ENCODE measurements at places on chromosomes 2 and 18.

DNA sequence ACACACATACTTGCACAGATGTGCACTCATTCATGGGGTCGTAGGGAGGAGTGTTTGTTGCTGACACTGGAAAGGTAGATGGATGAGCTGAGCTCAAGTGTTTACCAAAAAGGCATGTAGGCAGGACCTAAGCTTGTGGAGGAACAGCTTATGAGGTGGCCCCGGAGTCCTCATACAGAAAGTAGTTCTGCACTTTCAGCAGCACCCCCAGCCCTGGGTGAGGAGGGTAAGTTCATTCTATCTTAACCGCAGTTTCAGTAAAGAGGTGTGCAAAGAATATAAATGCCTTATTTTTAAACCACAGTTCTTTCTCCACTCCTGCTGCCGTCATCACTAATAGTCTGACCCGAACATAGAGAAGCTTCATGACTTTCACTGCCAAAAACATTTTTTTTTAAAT lies 31.7 kb upstream of the RNF152 start:
- no peak for DNase-seq

DNA sequence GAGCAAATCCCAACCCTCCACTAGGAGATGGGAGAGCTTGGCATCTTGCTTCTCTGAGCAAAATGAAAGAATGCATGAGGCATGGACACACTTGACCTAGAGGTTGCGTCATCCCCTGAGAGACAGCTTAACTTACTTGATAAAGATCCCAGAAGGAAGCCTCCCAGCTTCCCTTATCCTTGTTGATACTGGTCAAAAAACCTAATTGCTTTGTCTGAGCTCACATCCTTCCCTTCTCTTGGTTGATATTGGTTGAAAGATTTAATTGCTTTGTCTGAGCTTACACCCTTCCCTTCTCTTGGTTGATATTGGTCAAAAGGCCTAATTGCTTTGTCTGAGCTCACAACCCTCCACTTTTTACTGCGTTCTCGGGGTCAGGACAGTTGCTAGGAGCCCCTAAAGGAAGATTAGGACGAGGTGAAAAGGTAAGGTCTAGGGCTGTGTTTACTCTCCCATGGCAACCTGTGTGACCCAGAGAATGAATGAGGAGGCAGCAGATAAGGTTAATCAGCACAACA lies 12.2 kb upstream of the BOD1L2 start:
- DNase-seq, result no peak

- no peak for DNase-seq
Measured at GRCh38 chr2:190940454-190940853, 59.8 kb downstream of the GLS start.

DNA sequence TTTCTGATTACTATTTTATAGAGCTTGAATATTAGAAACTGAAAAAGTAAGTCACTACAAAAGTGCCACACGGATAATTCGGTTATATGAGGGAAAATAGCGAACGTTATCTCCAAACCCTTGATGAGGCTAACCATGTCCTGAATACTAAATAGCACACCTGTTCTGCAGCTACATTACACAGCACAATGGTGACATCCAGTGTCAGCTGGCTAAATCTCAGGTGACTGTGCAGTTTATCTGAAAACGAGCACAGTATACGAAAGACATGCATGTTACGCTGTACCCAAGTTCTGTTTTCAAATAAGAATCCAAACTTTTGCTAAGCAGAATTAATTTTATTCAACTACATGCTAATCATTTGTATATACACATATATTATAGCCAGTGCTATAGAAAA lies 9.0 kb downstream of the CCDC68 start:
- DNase-seq, result no peak

GRCh38 chr18:28359176-28359575 lies 182.2 kb upstream of the CDH2 start:
- DNase-seq, result no peak

- DNase-seq, result no peak
Measured at GRCh38 chr2:42331569-42332284, 29.3 kb downstream of the COX7A2L start.

GRCh38 chr2:177600917-177601316 lies 208.3 kb downstream of the AGPS start:
- no peak for DNase-seq

DNA sequence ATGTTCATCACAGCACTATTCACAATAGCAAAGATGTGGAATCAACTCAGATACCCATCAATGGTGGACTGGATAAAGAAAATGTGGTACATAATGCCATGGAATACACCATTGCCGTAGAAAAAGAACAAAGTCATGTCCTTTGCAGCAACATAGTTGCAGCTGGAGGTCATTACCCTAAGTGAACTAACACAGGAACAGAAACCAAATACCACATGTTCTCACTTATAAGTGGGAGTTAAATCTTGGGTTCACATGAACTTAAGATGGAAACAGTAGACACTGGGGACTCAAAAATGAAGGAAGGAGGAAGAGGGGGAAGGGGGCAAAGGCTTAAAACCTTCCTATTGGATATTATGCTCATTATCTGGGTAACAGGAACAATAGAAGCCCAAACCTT lies 228.1 kb upstream of the RAB6C start:
- no peak for DNase-seq

DNA sequence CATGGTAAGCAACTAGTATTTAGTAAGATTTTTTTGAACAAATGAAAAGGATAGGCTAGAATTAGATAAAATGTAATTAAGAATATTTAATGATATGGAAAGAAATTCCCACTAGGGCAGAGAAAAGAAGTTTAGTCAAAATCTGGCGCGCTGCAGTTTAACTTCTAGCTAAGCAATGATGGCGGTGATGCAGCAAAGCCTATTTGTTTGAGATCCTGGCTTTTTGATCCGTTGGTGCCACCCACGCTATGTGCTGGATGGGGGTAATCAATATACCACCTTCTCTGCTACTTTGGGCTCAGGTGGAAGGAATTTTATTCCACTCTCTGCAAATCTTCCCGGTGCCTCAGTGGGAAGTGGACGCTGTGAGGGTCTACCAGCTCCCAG lies 421 bp upstream of the FAM171B start:
- DNase-seq, result no peak

GRCh38 chr2:224630659-224631550 lies 45.7 kb upstream of the CUL3 start:
- DNase-seq, result no peak

DNA sequence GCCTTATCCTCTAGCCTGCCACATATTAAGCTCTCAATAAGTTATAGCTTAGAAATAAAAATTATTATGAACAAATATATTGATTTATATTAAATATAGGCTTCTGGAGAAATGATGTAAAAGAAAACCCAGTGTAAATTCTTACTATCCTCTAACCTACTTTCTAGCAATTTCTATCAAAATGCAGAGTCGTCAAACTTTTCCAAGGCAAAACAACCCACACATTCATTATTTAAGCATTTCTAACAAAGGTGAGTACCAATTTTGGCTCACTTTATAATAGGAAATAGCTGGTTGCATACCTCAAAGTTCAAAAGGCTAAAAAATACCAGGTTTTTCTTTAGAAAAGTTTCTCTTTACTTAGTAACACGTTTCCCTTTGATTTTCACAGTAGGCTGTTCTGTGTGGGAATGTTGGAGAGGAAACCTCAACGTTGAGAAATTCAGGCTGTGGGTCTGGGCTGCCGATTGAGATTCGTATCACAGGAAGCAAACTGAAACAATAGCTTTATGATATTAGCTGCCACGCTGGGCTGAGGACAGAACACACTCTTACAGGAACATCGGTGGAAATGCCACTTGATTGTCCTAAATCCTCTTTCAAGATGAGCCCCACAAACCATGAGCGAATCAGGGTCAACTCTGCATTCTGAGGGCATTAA lies 53.0 kb downstream of the EPAS1 start:
- DNase-seq, result no peak

DNA sequence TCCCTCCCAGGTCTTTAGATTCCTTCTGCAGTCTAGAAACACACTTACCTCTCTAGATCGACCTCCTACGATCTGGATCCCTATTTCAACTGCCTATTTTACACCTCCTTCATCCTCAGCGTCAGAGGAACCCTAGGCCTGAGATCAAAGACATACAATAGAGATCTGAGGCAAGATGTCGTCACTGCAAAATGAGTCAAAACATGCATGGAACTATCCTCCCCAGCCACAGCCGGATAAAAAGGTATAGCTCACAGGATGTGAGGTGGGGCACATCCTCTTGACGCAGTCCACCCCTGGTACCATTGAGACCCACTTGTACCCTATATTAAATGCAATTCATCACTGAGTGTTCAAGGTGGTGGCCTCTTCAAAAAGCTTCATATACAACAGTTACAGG lies 63.7 kb upstream of the DNAJC10 start:
- no peak for DNase-seq

- no peak for DNase-seq
Measured at GRCh38 chr2:140455315-140455714, 1675.1 kb upstream of the NXPH2 start.

GRCh38 chr18:79581911-79582310 lies 97.7 kb upstream of the CTDP1 start:
- peak; percentile 6 for DNase-seq

GRCh38 chr2:117820444-117820843 lies 6.0 kb downstream of the DDX18 start:
- DNase-seq, result no peak

DNA sequence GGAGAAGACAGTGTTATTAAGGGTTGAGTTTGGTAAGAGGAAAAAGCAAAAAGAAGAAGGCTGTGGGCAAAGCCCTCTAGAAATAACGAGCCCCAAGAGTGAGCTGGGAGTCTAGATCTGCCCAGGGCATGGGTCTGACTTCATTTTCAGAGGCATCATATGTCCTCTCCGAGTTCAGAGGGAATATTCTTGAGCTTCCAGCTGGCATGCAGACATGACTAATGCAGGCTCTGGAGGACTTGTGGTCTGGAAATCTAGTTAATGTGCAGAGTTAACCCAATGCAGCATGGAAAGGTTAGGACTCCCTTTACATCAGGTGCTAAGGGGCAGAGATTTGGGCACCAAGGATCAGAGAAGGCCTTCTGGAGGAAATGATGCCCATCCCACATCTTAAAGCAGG lies 7.3 kb downstream of the ACMSD start:
- DNase-seq, result no peak

GRCh38 chr2:214066862-214067261 lies 344.0 kb upstream of the VWC2L start:
- DNase-seq, result no peak

DNA sequence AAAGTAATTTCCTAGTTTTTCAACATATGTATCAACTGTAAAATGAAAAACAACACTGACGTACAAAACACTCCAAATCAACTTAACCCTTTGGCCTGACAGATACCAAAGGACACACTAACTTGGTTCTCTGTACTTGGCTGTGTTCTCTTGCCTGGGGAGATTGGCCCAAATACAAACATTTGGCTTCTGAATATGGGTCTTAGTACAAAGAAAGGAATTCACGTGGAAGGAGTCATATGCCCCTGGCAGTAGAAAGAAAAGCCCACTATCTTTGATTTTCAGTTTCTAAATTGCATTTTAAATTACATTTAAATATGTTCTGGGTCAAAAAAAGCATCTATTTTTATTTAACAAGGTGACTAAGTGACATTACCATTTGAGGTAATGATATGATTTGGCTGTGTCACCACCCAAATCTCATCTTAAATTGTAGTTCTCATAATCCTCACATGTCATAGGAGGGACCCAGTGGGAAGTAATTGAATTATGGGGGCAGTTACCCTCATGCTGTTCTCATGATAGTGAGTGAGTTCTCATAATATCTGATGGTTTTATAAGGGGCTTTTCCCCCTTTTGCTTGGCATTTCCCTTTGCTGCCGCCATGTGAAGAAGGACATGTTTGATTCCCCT lies 153.6 kb upstream of the CCDC195 start:
- no peak for DNase-seq

- peak; percentile 15 for DNase-seq
Measured at GRCh38 chr2:233440714-233441113, 86.4 kb downstream of the DGKD start.

DNA sequence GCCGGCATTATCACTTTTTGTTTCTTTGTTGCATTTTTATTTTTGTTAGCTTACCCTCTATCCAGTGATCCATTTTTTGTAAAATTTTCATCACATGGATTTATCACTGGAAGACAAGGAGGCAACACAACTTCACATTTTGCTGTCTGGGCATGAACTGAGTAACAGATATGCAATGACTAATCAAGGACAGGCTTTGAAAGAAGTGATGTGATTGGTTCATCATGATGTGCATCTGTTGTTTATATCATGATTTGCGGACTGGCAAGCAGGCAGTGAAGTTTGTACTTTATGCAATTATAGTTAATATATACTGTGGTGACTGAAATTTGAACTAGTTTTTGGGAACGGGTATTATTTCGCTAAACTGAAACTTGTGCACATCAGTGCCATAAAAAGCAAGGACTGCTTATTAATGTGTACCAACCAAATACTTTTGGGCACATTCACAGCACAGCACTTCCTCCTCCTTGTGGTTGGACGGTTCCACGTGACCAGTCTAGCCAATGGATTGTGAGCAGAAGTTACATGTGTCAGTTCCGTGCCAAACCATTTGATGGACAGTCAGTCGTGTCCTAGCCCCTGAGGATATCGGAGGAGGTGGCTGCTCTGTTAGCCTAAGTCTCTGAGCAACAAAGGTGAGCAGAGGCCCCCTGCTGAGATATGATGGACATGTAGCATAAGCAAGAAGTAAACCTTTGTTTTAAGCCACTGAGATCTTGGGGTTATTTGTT lies 201.4 kb upstream of the SIX2 start:
- DNase-seq, result no peak

GRCh38 chr2:60429681-60430080 lies 123.8 kb downstream of the BCL11A start:
- DNase-seq, result no peak

- no peak for DNase-seq
Measured at GRCh38 chr2:237020090-237020489, 65.6 kb upstream of the COPS8 start.

DNA sequence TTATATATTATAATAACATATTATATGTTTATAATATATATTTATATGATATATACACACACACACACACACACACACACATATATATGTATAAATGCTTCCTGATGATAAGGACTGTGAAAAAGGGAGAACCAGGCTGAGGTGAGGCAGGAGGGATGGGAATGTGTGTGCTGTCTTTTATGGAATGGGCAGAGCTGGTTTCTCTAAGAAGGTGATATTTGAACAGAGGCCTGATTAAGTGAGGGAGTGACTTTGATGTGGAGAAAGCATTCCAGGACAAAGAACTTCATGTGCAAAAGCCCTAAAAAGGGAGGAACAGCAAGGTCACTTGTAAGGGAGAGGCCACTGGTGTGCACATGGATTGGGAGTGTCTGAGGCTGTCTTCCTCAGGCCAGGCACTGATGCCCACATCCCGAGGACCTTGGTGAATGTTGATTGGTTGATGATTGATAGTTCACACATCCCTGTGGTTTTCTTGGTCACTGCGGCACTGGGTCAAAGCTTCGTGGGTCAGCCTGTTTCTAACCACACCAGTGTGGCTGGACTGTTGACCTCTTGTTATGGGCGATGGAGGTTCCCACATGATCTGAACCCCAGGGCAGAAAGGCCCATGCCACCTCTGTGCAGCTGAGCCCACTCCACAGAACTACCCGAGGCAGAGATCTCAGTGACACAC lies 196.9 kb downstream of the MYCN start:
- DNase-seq, result no peak

Measured in head of caudate nucleus (tissue), 42 donors.